GM04504 (cell line): ENCODE measurements at places on chromosomes 11 and 22.

GRCh38 chr11:28472904-28473303, 364.7 kb downstream of the METTL15 start:
- no peak for DNase-seq

GRCh38 chr11:126660761-126661425, 305.4 kb downstream of the ST3GAL4 start:
- DNase-seq, result no peak

- no peak for DNase-seq
Observed at GRCh38 chr22:42947211-42947990, 67.5 kb downstream of the PACSIN2 start.

- DNase-seq, result peak; percentile 55
Observed at GRCh38 chr11:79414644-79415317, 26.0 kb downstream of the TENM4 start.

GRCh38 chr11:117090111-117090706, 8.0 kb downstream of the SIK3 start:
- no peak for DNase-seq

- no peak for DNase-seq
Observed at GRCh38 chr11:103418014-103418413, 308.8 kb downstream of the DYNC2H1 start.

GRCh38 chr11:127524618-127525017, 524.0 kb upstream of the KIRREL3 start:
- no peak for DNase-seq

DNA sequence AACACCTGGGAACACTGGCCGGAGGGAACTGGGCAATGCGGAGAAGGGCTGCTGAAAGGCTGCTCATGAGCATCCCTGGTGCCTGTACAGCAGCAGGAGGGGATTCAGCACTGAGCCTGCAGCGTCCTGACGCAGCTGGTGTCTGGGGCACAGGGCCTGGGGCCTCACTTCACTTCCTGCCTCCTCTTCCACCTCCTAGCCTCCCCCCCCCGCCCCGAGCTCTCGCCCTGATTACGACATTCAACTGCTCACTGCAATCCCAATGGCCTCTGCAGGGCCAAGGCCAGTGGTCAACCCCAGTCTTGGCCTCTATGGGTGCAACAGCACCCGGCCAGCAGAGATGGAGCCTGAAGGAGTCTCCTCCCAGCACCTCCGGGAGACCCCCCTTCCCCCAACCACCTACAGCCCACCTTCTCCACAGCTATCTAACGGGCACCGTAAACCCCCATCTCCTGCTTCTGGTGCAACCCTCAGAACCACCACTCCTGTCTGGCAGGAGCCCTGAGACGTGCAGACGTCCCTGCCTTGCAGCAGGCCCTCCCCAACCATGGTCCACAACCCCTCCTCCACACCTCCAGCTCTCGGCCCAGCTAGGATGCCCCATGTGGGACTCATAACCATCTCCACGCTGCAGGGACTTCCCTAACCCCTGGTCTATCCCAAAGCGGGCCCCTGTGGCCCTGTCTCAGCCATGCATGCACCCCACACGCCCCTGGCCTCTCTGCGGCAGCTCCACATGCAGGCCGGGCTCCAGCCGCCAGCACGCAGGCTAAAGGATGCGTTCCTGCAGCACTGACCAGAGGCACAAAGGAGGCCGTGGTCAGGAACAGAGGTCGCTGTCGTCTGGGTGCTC, 38.2 kb downstream of the BRD1 start:
- no peak for DNase-seq

GRCh38 chr22:18056161-18056666, 21.6 kb upstream of the PEX26 start:
- peak; percentile 67 for DNase-seq

DNA sequence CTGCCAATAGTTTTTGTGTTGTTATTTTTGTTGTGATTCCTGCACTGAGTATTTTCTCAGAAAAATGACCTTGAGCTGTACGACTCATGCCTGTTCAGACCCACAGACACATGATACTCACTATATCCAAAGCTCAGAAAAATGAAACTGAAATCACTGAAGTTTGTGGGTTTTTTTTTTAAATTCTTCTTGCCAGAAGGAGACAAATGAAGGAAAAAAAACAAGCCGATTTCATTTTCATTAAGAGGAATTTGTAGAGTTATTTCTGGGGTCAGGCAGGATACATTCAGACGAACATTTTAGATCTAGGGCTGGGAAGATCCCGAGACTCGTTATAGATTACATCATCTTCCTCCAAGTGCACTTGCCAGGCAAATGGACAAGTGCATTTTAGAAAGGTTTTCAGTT, 60.4 kb downstream of the BMAL1 start:
- no peak for DNase-seq
